ENCODE measurements at places on chromosomes 1 and 21. TPM values are rescaled to one million over a fixed set of nuclear protein-coding genes. Genes with fewer than 3 reads are reported as not detected.

Gene RASAL2
- 21.6 TPM for total RNA-seq

Gene KRTAP11-1
- not detected for total RNA-seq

Gene ADAMTS4
- total RNA-seq: 37.3 TPM

Gene POU3F1
- not detected for total RNA-seq

Gene NASP
- 38.2 TPM for total RNA-seq

Gene PRR9
- total RNA-seq: 1.2 TPM

Gene KPNA6
- total RNA-seq: 35.1 TPM

Gene PPOX
- 13.8 TPM for total RNA-seq

Gene CD1D
- total RNA-seq: 0.25 TPM

Gene LCA5L
- 1.5 TPM for total RNA-seq

Gene PRPF38A
- total RNA-seq: 15.1 TPM

Gene TGFBR3
- 16.5 TPM for total RNA-seq

Gene LCE3D
- not detected for total RNA-seq

Gene KCNQ4
- not detected for total RNA-seq

Gene REG4
- not detected for total RNA-seq

Gene VWA5B1
- total RNA-seq: not detected

Gene RAP1GAP
- total RNA-seq: 1.2 TPM

Gene RAVER2
- total RNA-seq: 4.6 TPM

Gene RBM11
- 0.12 TPM for total RNA-seq

Gene MROH7
- 0.11 TPM for total RNA-seq

Gene RPTN
- total RNA-seq: not detected

Gene CD2
- total RNA-seq: not detected

Gene CYP4X1
- total RNA-seq: not detected

Gene ALX3
- not detected for total RNA-seq

Gene HTR6
- total RNA-seq: not detected

Gene DMBX1
- not detected for total RNA-seq

Gene TRIM46
- total RNA-seq: 3.9 TPM

Gene OPRD1
- not detected for total RNA-seq

Gene SYCP1
- total RNA-seq: not detected

Gene ZNF697
- 19.9 TPM for total RNA-seq

Gene MFSD2A
- total RNA-seq: 4.9 TPM

Gene MPZ
- 0.87 TPM for total RNA-seq

Gene URB2
- total RNA-seq: 11.4 TPM

Gene LAPTM5
- total RNA-seq: not detected

Gene CENPF
- total RNA-seq: 48.5 TPM

Gene HHIPL2
- 0.25 TPM for total RNA-seq

Gene NBL1
- 123 TPM for total RNA-seq

All from uterine smooth muscle cell (primary cell).